ENCODE measurements at places on chromosomes 16 and 17. TPM values are rescaled to one million over a fixed set of nuclear protein-coding genes. Genes with fewer than 3 reads are reported as not detected.

Gene IRX5
- total RNA-seq: 2.7 TPM

Gene FOXO3B
- total RNA-seq: 4.2 TPM

Gene ITGB4
- 100 TPM for total RNA-seq

Gene GJC1
- 89.4 TPM for total RNA-seq

Gene USP43
- total RNA-seq: 7.3 TPM

Gene ABI3
- total RNA-seq: not detected

Gene ZFPM1
- total RNA-seq: 3.9 TPM

Gene SLC35G6
- not detected for total RNA-seq

Gene ANKRD40CL
- total RNA-seq: not detected

Gene SGCA
- total RNA-seq: not detected

Gene CDR2
- total RNA-seq: 35.7 TPM

Gene TVP23A
- not detected for total RNA-seq

Gene CHST5
- 0.15 TPM for total RNA-seq

Gene KRT31
- not detected for total RNA-seq

Gene PIRT
- not detected for total RNA-seq

Gene CXCL16
- 5.3 TPM for total RNA-seq

Gene KATNIP
- total RNA-seq: 36.7 TPM

Gene SRL
- total RNA-seq: not detected

Gene TP53TG3B
- 0.18 TPM for total RNA-seq

Gene PDE6G
- total RNA-seq: 0.85 TPM

Gene NPIPA8
- 0.18 TPM for total RNA-seq

Gene HOXB5
- total RNA-seq: 67.2 TPM

Gene TEKT5
- total RNA-seq: not detected

Gene RANBP10
- 13.4 TPM for total RNA-seq

Gene TRAPPC2L
- 73.8 TPM for total RNA-seq

Gene SPIRE2
- 21.7 TPM for total RNA-seq

Gene HS3ST2
- total RNA-seq: not detected

Gene ZPBP2
- not detected for total RNA-seq

Gene SPATA32
- 0.26 TPM for total RNA-seq

Gene SEZ6L2
- 70.7 TPM for total RNA-seq

Gene DOC2A
- total RNA-seq: 3.2 TPM

Gene TLCD3B
- total RNA-seq: 3.5 TPM

Gene OMG
- not detected for total RNA-seq

Gene GGT6
- not detected for total RNA-seq

Gene SLC6A4
- not detected for total RNA-seq

Gene ABCC11
- not detected for total RNA-seq

Gene KRTAP4-5
- not detected for total RNA-seq

Gene CLTC
- total RNA-seq: 221 TPM

Gene TNK1
- 6.2 TPM for total RNA-seq

Gene TBC1D3C
- not detected for total RNA-seq

Gene NLE1
- total RNA-seq: 35.5 TPM

Gene MMD
- total RNA-seq: 26.9 TPM

Gene KRTAP2-4
- not detected for total RNA-seq

Gene TBC1D3L
- total RNA-seq: 7.0 TPM

Gene FAM20A
- 0.44 TPM for total RNA-seq

Gene WFIKKN1
- 2.0 TPM for total RNA-seq

Gene GPR142
- not detected for total RNA-seq

Gene ULK2
- 22.8 TPM for total RNA-seq

Gene PRR29
- total RNA-seq: 0.10 TPM

Gene DNAH2
- total RNA-seq: 0.13 TPM

Gene KRTAP3-1
- total RNA-seq: not detected

Gene CACNG3
- not detected for total RNA-seq

Gene KRTAP3-2
- not detected for total RNA-seq
